ENCODE measurements at places on chromosomes 2 and 18. TPM values are rescaled to one million over a fixed set of nuclear protein-coding genes. Genes with fewer than 3 reads are reported as not detected.

Gene PLEK
- 4.5 TPM for total RNA-seq

Gene ALKAL2
- total RNA-seq, result not detected

Gene MAP2
- not detected for total RNA-seq

Gene PRKAG3
- total RNA-seq, result not detected

Gene DLGAP1
- total RNA-seq, result not detected

DNA sequence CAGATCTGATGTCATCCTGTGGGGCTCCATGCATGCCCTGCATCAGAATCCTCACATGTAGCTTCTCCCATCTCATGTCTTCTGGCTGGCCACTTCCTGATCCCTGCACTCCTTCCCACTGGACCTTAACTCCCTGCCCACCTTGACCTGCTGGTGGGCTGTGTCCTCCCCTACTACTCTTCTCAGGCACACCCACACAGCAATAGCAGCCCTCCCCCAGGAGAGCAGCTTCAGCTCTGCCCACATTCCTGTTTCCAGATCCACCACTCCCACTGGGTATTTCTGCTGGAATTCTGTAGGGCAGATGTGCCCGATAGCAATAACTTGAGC lies 137.0 kb upstream of the HS6ST1 start:
- H3K4me1 ChIP-seq, result no peaks in the 10 kb centered on the region
- no peak for DNase-seq
- no peak overlapping the region for H3K4me3 ChIP-seq
- H3K27me3 ChIP-seq, result peaks cover 5% of the 10 kb centered on the region

DNA sequence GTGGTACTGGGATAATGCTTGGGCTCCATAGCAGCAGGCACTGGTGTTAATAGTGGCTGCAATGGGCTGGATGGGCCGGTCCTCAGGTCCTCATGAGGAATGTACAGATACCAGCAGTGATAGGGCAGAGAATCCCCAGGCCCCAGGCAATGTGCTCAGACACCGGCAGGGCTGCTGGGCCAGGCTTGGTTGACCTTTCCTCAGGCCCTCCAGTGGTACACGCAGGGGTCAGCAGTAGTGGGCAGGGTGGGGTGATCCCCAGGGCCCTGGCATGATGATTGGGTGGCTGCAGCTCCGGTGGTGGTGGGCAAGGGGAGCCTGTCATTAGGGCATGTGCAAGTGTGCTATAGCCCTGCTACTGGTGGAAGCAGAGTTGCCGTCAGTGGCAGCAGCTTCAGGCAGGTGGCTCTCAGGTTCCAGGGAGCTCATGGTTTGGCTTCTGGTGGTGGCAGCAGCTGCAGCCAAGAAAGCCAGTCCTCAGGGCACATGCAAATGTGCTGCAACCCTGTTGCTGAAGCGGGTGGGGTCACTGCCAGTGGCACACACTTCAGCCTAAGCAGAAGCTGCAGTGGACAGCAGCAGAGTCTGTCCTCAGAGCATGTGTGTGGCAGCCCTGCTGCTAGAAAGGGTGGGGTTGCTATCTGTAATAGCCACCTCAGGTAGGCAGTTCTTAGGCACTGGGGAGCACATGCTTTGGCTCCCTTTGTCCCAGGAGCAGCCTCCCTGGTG lies 56.8 kb downstream of the CCNT2 start:
- DNase-seq, result no peak
- H3K4me3 ChIP-seq, result no peak overlapping the region
- no peak overlapping the region for H3K27ac ChIP-seq
- H3K4me1 ChIP-seq, result peaks cover 14% of the 10 kb centered on the region
- H3K27me3 ChIP-seq, result peaks cover 4% of the 10 kb centered on the region
- peaks cover 21% of the 10 kb centered on the region for H3K36me3 ChIP-seq

- H3K4me3 ChIP-seq, result no peak overlapping the region
- no peaks in the 10 kb centered on the region for H3K36me3 ChIP-seq
- peaks cover 37% of the 10 kb centered on the region for H3K4me1 ChIP-seq
- H3K27me3 ChIP-seq, result no peaks in the 10 kb centered on the region
- DNase-seq, result peak; percentile 23
Measured at GRCh38 chr2:15006667-15007066, 374.1 kb downstream of the LRATD1 start.

DNA sequence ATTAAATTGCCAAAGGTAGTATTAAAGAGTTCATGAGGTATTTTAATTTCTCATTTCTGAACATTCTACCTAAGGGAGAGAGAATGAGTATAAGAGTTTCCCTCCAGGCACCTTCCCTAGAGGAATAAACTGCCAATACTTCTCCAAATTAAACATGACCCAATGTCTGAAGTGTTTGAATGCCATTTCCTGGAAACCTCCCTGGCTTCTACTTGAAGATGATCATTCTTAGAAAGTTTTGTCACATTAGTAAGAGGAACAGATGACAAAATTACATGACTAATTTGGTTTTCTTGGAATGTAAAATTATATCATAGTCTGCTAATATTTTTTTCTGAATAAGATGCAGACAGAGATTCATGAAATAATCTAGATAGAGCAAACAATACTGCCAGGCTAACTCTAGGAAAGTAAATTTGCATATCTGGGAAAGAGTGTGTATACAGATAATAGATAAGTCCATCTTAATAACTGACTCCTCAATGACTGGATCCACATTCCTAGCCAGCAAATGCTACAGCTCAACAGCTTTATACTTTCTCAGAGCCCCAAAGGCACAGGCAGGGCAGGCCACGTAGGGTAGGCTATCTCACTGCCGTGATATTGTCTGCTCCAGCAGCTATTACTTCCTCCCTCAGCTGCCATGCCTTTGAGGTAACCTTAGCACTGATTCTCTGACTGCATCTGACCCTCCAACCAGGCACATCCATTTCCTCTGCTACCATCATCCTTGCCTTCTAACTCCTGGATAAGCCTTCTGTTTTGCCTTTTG lies 630.8 kb upstream of the PIK3C3 start:
- no peak overlapping the region for H3K27ac ChIP-seq
- H3K4me3 ChIP-seq, result no peak overlapping the region
- no peaks in the 10 kb centered on the region for H3K36me3 ChIP-seq
- DNase-seq, result no peak
- no peaks in the 10 kb centered on the region for H3K27me3 ChIP-seq

- H3K27me3 ChIP-seq, result peaks cover 10% of the 10 kb centered on the region
- no peak for DNase-seq
- no peak overlapping the region for H3K27ac ChIP-seq
- H3K4me3 ChIP-seq, result no peak overlapping the region
- H3K4me1 ChIP-seq, result no peaks in the 10 kb centered on the region
Measured at GRCh38 chr2:151174127-151174526, 87.5 kb downstream of the RBM43 start.

DNA sequence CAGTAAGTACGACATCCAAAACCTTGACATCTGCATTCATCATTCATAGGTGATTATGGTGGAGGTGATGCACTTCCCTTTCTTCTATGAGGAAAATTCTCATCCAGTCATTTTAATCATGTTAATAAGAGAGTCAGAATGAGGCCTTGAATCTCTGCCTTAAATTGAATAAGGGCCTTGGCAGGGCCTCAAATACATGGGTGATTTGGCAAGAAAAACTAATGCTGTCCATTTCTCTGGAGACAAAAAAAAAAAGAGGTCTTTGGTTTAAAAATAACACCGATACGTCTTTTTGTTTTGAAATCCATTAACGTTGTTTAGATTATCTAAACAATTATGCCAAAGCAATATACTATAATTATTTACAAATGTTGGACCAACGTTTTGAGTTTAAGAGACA lies 8.1 kb downstream of the COLEC12 start:
- H3K4me3 ChIP-seq, result no peak overlapping the region
- H3K36me3 ChIP-seq, result no peaks in the 10 kb centered on the region
- no peaks in the 10 kb centered on the region for H3K4me1 ChIP-seq
- no peak for DNase-seq
- no peak overlapping the region for H3K27ac ChIP-seq

GRCh38 chr18:3998698-3999333 lies 456.3 kb downstream of the DLGAP1 start:
- peak; percentile 32 for DNase-seq
- H3K36me3 ChIP-seq, result no peaks in the 10 kb centered on the region
- H3K4me1 ChIP-seq, result peaks cover 2% of the 10 kb centered on the region
- no peak overlapping the region for H3K27ac ChIP-seq
- H3K27me3 ChIP-seq, result peaks cover 12% of the 10 kb centered on the region

GRCh38 chr2:214069254-214069653 lies 341.6 kb upstream of the VWC2L start:
- no peaks in the 10 kb centered on the region for H3K4me1 ChIP-seq
- no peaks in the 10 kb centered on the region for H3K36me3 ChIP-seq
- no peak for DNase-seq
- no peak overlapping the region for H3K27ac ChIP-seq

DNA sequence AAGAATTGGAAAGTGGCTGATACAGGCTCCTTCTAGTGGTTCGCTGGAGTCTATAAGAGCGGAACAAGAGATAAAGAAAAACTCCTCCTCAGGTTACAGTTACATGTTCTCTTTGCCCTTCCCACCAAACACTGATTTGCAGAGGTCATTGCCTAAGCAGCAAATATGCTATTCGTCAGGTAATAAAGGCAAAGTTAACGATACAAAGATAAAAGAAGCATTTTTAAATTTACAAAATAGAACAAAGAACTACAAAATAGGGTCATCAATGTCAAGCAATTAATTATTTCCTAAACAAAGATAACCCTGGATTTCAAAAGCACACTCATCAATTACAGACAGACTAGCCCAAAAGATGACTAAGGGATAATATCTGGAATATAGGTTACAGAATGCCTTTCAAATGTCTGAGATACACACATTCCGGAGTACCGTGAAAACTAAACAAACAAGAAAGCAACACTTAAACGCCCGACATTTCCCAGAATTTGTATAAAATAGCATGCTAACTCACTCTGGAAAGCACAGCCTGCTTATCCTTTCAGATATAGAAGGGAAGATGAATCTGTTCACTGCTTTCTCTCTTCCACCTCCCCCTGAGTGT lies 186.4 kb downstream of the MREG start:
- no peak overlapping the region for H3K4me3 ChIP-seq
- H3K36me3 ChIP-seq, result no peaks in the 10 kb centered on the region
- peaks cover 21% of the 10 kb centered on the region for H3K27me3 ChIP-seq
- H3K4me1 ChIP-seq, result peaks cover 4% of the 10 kb centered on the region

GRCh38 chr2:111227716-111228141 lies 107.0 kb downstream of the BCL2L11 start:
- no peak overlapping the region for H3K4me3 ChIP-seq
- H3K27ac ChIP-seq, result no peak overlapping the region
- H3K27me3 ChIP-seq, result peaks cover 11% of the 10 kb centered on the region
- no peak for DNase-seq
- H3K36me3 ChIP-seq, result peaks cover 8% of the 10 kb centered on the region
- no peaks in the 10 kb centered on the region for H3K4me1 ChIP-seq

DNA sequence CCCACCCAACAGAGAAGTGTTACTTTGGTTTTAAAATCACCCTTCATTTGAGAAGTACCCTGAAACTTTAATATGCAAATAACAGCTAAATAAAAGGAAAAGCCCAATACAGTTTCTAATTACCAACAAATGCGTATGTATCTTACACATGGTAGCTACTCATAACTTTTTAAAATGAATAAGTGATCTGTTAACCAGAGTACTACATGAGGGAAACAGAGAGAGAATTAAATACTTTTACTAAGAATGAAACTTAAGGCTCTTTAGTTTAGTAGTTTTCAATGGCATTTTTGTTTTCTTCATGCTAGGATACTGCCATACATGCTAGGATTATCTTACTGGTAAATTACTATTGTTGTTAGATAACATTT lies 39.1 kb upstream of the NABP1 start:
- H3K4me1 ChIP-seq, result peaks cover 60% of the 10 kb centered on the region
- peak overlapping the region; percentile 69 for H3K4me3 ChIP-seq
- DNase-seq, result no peak
- H3K36me3 ChIP-seq, result peaks cover 6% of the 10 kb centered on the region
- peak overlapping the region; percentile 93 for H3K27ac ChIP-seq

GRCh38 chr2:72089537-72089936 lies 58.1 kb downstream of the CYP26B1 start:
- H3K27me3 ChIP-seq, result no peaks in the 10 kb centered on the region
- no peaks in the 10 kb centered on the region for H3K4me1 ChIP-seq
- no peak overlapping the region for H3K4me3 ChIP-seq
- no peak overlapping the region for H3K27ac ChIP-seq

GRCh38 chr18:43442571-43442970 lies 165.3 kb upstream of the SYT4 start:
- H3K4me1 ChIP-seq, result no peaks in the 10 kb centered on the region
- no peak overlapping the region for H3K4me3 ChIP-seq
- no peak overlapping the region for H3K27ac ChIP-seq
- H3K27me3 ChIP-seq, result no peaks in the 10 kb centered on the region
